ENCODE measurements at places on chromosomes 13 and 19.
A peak's percentile ranks its signal among the peaks of the same experiment; 100 is the strongest.

DNA sequence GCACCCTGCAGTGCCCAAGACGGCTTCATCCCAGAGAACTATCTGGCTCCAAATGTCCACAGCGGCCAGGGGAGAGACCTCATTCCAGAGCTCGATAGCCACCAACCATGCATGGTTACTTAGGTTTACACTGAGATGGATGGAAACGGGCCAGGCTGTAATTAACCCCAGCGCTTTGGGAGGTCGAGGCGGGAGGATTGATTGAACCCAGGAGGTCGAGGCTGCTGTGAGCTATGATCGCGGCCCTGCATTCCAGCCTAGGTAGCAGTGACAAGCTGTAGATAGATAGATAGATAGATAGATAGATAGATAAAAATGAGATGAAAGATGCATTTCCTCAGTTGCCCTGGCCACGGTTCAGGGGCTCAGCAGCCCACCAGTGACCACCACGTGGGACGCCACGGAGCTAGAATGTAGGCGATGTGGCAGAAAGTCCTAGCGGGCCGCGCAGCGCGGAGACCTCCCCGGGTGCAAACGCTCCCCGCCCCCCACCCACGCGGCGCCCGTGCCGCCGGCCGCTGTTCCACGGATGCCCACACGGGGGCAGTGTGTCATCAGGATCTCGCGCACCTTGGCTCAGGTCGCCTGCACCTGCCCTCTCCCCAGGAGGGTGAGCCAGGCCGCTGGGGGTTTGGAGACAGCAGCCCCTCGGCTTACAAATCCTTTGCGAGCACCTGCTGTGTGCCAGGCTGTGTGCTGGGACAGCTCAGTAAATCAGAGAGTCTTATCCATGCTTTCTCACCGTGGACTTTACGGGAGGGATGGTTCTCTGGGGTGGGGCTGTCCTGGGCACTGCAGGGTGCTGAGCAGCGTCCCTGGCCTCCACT lies 13.5 kb upstream of the TLE5 start:
- DNase-seq: peak; percentile 92

DNA sequence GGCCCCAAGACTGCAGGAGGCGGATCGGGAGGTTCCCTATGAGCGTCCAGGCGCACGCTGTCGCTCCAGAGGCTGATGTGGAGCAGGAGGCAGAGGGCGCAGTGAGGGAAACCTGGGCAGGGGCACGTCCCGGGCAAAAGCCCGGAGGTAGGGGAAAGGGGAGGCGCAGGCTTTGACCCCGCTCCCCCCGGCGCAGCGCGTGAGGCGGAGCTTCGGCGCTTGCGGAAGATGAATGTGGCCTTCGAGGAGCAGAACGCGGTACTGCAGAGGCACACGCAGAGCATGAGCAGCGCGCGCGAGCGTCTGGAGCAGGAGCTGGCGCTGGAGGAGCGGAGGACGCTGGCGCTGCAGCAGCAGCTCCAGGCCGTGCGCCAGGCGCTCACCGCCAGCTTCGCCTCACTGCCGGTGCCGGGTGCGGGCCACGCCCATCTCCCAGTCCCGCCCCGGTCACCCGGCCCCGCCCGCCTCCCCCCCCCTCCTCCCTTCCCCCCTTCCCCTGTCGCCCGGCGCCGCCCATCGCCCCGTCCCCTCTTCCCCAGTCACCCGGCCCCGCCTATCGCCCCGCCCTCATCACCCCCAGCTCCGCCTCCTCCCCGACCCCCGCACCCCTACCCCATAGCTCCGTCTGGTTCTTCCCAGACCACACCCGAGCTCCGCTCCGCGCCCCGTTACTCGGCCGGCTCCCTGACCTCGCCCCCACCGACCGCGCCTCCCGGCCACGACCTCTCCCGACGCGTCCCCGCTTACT lies 4.1 kb downstream of the HMG20B start:
- no peak for DNase-seq

GRCh38 chr13:102587916-102588315 lies 8.9 kb upstream of the TPP2 start:
- no peak for DNase-seq

DNA sequence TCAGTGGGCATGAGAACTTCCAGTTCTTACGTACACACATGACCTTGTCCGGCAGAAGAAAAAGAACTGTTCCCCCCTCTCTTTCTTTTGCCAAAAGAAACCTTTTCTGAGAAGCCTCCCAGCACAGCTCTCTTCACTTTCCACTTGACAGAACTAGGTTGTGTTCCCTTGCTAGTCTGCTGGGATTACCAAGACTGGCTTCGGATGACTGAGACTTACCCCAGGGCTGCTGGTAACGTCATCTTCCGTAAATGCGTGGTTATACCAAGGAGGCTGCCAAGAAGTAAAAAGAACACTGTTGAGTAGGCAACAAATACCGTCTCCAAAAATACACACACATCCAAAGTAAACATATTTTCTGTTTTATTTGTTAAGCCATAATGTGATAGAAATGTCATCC lies 908.2 kb downstream of the EFNB2 start:
- no peak for DNase-seq

DNA sequence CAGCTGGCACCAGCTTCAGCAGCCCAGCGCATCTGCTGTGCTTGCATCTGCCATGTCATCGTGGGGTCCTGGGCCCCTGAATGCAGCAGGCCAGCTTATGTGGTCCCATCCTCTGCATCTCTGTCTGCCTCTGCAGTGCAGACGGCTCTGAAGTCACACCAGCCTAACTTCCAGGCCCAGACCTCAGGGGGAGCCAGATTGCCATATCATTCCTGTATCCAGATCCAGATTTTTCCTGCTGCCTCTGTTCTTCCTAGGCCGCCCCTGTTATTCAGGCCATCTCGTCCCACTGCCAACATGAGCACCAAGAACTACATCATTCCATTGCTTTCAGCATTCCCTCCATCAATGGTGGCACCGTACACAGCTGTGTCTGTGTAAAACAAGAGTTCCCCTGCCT lies 571.6 kb downstream of the UQCRFS1 start:
- DNase-seq: no peak

- peak; percentile 7 for DNase-seq
These were observed 34.7 kb downstream of the VSTM2B start for GRCh38 chr19:29560313-29561075.

DNA sequence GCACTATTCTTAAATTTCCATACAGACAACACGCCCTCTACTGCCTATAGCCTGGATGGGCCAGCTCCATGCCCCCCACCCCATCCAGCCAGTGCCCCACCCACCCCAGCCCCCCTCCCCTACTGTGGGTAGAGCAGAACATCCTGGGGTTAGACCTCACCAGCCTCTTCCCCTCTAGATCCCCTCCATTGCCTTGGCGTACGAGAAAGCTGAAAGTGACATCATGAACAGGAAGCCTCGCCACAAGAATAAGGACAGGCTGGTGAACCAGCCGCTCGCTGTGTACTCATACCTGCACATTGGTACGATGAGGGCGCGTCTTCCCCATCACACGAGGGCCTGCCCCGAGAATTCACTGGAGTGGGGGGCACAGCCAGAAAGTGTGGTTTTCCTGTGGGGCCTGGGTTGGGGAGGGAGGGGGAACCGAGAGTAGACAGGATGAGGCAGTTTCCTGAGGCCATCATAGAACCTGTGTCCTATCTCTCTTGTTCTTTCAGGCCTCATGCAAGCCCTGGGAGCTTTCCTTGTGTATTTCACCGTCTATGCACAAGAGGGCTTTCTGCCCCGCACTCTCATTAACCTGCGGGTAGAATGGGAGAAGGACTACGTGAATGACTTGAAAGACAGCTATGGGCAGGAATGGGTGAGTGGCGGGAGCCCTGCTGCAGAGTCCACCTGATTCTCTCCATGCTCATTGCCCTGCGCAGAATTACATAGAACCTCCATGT lies 29.1 kb downstream of the ATP12A start:
- peak; percentile 70 for DNase-seq

DNA sequence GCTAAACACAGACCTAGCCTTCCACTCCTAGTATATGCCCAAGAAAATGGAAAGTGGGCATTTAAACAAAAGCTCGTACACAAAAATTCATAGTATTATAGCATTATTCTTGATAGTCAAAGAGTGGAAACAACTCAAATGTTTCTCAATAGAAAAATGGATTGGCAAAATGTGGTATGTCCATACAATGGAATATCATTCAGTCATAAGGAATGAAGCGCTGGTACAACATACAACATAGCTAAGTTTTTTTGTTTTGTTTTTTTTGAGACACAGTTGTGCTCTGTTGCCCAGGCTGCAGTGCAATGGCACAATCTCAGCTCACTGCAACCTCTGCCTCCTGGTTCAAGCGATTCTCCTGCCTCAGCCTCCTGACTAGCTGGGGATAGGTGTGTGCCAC lies 11.9 kb downstream of the ZNF558 start:
- DNase-seq: no peak

GRCh38 chr19:5336195-5336965 lies 4.2 kb downstream of the PTPRS start:
- DNase-seq: no peak

GRCh38 chr19:44990966-44991365 lies 10.3 kb upstream of the RELB start:
- no peak for DNase-seq

GRCh38 chr13:41587490-41587889 lies 130.1 kb downstream of the RGCC start:
- no peak for DNase-seq

DNA sequence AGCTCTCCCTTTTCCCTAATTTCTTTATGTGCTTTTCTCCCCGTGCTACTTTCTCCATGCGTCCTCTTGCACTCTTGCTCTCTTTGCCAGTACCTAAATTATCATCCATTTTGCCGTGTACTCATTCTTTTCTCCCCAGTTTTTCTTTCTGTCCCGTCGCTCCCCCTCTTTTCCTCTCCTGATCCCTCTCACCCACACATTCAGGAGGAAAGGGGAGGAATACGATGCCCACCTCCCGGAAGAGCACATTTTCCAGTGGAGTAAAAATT lies 821 bp downstream of the ZNF616 start:
- no peak for DNase-seq

- DNase-seq: no peak
These were observed 175.2 kb downstream of the ENOX1 start for GRCh38 chr13:43611281-43612273.

DNA sequence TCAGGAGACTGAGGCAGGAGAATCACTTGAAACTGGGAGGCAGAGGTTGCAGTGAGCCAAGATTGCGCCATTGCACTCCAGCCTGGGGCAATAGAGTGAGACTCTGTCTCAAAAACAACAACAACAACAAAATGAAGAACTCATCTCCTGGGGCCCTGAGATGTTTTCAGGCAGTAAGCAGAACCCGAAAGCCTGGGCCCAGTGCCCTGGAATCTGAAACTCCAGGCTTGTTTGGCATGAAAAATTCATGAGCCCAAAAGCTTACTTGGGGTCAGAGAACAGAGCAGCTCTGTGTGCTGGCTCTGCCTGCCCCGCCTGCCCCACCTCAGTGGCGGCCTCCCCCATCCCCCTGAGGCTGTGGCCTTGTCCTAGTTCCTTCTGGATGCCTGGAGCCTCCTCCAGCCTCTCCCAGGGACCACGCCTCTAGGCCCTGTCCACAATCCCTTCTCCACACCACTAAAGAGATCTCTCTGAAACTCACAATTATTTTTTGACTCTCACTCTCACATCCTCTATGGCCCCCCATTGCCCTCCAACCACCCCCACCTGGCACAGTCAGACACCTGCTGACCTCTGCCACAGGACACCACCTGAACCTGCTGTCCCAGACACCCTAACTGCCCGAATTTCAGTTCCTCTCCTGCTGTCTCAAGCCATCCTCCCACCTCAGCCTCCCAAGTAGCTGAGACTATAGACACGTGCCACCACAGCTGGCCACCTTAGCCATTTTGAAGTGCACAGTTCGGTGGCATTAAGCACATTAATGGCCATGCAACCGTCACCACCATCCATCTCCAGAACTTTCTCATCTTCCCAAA lies 6.9 kb upstream of the AP1M2 start:
- DNase-seq: no peak

DNA sequence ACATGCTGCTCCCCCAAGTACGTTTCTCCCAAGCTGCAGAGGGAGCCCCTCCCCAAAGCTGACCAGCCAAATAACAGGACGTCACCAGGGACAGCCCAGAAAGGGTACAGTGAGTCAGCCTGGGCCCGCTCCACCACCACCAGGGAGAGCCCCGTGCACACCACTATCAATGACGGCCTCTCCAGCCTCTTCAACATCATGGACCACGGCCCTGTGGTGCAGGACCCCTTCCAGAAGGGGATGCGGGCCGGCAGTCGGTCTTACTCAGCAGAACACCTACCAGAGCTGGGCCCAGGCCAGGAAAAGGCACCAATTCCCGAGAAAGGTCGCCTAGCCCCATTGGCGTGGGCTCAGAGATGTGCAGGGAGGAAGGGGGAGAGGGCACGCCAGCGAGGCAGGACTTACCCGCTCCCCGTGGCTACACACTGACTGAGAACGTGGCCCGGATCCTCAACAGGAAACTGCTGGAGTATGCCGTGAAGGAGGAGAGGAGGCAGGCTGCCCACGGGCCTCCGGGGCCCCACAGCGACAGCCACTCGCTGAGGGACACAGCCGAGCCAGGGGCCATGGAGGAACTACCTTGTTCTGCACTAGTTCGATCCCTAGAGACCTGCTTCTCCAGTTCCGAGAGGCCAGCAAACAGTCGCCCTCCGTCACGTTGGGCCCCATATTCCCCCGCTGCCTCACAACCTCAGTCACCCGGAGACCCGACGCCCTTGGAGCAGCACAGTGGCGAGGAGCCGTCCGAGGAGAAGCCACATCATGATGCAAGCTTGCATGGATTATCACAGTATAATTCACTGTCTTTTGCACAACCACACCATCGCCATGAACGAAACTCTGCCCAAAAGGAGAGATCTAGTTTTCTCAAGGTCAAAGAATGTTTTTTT lies 815.9 kb upstream of the KLHL1 start:
- DNase-seq: no peak

DNA sequence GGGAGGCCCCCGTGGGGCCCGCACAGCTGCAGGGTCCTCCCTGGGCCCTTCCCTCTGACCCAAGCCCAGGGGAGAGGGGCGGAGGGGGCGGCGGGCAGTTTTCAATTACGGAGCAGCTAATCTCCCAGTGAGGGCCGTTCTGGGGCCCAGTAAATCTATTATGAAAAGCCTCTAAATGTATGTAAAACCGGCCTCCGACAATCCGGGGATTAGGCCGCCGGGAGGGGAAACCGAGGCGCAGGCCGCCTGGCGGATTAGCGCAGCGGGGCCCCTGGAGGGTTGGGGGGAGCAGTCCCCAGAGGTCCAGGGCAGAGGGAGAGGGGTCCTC lies 25.1 kb downstream of the EFNA2 start:
- no peak for DNase-seq

DNA sequence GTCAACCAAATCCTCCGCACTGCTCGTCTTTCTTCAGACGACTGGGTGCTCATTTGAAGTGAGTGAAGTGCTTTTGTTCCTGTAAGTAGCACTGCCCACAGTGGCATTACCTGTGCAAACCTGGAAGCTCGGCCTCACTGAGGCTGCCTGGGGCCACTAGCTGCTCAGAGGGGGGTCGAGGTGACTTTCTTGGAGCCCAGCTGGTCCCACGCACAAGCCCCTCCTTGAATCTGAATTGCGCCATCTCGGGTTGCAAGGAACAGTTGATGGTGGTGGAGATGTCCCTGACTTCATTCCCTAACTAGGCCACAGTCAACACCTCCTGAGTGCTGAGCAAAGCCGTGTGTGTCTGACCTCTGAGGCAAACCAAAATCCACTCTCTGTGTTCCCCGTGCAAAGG lies 79.3 kb upstream of the GPR183 start:
- peak; percentile 30 for DNase-seq

GRCh38 chr19:38317104-38317612 lies 1.4 kb upstream of the YIF1B start:
- DNase-seq: peak; percentile 51
